Activated gamma-delta T cell (primary cell): ENCODE measurements at places on chromosomes 2 and 18.

- no peak for DNase-seq
Observed at GRCh38 chr18:43735570-43735969, 458.3 kb upstream of the SYT4 start.

GRCh38 chr18:24876266-24876665 is 415.8 kb downstream of the HRH4 start:
- DNase-seq: no peak

DNA sequence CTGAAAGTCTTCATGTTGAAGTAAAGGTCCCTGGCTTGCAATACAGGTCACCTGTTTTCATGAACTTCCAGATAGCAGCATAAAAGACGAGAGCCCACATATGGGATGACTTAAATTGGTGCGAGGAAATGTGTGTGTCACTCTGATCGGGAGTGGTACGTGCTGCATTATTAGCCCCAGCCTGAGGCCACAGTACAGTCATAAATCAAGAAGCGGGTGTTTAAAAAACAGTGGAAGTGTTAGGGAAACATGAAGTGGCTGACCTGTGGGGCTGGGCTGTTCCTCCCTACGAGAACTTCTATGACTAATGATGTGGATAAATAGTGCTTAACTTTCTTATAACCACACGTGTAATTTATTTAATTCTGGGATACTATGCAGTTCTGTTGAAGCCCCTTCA is 24.4 kb downstream of the RDH14 start:
- DNase-seq: no peak

DNA sequence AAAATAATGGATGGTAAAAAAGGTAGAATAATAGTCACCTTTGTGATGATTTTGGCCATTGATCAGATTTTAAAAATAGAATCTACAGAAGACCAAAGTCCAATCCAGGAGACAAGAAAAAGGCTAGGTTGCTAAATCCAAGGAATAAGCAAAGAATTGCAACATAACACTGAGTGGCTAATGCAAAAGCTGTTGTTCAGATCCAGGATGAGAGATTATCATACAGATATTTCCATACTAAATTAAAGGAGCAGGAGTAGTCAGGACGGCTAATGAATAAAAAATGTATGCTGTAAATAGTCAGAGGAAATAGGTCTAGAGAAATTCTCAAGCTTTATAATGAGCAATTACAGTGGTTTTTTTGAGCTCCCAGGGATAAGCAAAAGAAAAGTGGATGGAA is 745.9 kb upstream of the ACVR2A start:
- DNase-seq: no peak

DNA sequence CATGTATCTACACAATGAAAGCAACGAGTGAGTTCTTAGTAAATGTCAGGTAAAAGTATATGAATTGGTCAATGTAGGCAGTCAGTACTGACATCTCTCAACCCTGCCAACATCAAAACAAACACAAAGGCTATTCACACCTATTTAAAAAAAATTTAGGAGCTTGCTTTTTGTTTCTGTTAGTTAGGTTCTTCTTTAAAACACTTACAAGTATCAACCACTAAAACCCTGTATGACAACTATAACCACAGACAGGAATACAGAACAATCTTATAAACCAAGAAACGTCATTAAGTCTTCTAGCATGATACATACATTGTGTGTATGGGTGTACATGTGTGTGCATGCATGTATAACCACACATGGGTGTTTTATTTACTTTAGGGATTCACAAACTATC is 131.0 kb downstream of the TCF4 start:
- DNase-seq: no peak

DNA sequence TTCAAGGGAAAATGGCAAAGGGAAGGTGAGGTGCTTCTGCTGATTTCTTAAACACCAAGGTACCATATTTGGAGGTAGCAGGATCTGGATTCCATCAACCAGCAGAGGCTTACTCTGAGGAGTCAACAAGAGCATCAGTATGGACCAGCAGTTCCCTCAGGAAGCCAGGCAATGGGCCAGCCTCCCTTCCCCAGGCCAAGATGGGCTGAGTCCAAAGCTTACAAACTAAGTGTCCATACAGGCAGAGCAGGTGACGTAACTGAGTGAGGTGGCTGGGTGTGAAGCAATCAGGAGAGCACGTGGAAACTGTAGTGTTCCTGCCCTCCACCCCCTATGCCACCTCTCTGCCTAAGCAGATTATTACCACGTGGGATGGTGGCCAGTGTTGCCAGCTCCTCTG is 134.2 kb upstream of the HNRNPA3 start:
- no peak for DNase-seq
